ENCODE measurements at places on chromosomes 1 and 21.
A peak's percentile ranks its signal among the peaks of the same experiment; 100 is the strongest.

DNA sequence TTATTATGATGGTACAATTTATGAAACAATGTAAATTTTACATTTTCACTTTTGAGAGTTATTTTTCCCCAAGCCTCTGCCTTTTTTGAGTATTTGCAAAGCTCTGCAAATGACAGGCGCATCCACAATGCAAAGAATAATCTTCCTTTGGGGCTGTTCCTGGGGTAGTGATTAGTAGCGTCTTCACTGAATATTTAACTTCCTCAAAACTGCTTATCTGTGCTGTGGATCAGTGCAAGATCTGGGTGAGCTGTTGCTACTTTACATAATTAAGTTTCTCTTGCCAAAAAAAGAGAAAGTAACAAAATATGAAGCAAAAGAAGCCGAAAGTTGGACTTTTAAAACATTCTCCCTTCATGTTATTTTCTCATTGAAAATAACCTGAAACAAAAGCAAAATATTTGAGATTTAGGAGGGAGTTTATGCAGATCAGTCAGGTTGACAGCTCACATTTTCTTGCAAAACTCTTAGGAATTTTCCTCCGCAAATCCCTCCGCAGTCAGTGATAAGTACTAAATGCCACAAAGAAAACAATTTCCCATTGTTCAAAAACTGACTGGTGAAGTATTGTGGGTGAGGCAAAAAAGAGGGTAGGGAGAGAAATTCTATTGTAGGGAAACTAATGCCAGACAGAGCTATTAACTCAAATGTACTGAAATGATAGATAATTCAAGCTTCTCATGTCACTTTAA lies 276.4 kb upstream of the B3GALT2 start:
- DNase-seq: no peak

GRCh38 chr21:18902660-18903059 lies 499.1 kb upstream of the TMPRSS15 start:
- DNase-seq: no peak

DNA sequence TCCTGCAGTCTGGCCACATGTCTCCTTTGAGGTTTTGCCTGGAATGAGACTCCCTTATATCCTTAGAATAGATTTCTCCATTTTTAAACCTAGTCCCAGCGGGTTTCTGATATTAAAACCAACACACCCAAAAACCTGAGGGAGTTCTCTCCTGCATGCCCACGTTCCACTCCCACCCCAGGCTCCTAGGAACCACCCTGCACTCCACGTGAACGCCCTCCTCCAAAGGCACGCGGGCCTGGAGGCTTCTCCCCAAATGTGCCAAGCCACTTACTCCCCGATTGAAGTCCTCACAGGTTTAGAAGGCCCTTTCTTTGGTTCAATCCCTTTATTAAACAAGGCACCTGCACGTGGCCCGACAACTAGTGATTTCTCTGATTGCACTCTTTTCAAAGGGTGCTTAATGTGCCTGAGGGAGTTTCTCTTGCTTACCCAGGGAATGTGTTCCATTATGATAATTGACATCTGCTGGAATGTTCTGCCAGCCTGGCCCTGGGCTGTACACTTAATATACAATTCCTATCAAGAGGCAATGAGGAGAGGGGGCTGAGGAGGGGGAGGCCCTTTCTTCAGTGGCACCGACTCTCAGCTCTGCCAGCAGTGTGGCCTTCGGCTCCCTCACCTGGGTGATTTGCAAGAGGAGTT lies 104.3 kb upstream of the ADAR start:
- no peak for DNase-seq

DNA sequence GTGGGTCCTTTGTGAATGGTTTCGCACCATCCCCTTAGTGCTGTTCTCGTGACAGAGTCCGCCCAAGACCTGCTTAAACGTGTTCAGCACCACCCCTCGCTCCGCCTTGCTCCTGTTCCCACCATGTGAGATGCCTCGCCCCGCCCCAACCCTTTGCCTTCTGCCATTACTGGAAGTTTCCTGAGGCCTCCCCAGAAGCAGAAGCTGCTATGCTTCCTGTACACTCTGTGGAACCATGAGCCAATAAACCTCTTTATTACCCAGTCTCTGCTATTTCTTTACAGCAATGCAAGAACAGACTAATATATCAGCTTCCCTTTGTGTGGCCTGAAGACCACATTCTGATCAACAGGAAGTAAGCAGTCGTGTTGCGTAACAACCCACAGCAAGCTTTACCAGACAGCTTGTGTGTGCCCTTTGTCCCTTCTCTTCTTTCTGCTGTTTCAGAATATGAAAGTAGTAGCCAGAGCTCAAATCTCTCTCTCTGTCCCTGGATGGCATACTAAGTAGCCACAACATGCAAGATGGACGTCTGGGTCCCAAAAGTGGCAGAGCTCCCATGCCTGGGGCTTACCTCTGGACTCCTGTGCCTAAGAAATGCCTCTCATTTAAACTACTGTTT lies 14.1 kb downstream of the HENMT1 start:
- no peak for DNase-seq

DNA sequence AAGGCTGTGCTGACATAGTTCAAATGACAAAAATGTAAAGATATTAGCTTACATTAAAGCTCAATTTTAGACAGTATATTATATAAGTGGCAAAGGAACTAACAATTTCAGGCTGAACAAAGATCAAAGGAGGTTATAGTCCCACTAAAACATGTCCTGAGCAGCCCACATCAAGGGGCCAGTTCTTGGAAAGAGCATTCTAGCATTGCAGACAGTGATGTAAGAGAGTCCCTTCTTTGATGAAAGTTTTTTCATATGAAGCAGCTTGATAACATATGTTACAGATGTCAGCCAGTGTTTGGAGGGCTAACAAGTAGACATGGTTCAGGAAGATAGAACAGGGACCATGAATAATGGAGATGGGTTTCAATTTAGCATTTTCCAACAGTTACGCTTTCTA lies 301.7 kb downstream of the NTNG1 start:
- DNase-seq: no peak

DNA sequence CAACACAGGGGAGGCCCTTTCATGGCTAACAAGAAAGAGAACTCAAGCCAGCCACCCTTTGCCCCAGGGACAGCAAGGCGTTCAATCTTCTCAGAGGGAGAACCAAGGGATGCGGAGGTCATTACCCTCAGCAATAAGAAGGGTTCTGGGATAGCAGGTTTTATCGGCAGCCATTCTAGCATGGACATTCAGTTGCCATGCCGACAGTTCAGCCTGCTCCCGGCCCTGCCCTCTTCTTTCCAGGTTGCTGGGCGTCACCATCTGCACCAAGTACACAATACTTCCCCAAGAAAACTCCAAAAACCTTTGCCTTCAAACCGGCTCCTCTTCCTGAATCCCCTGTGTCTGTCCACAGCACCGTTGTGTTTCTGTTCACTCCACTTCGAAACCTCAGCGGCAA lies 47.1 kb downstream of the SYT2 start:
- no peak for DNase-seq

- DNase-seq: no peak
Measured at GRCh38 chr1:173863224-173864161, 4.3 kb downstream of the GAS5 start.

DNA sequence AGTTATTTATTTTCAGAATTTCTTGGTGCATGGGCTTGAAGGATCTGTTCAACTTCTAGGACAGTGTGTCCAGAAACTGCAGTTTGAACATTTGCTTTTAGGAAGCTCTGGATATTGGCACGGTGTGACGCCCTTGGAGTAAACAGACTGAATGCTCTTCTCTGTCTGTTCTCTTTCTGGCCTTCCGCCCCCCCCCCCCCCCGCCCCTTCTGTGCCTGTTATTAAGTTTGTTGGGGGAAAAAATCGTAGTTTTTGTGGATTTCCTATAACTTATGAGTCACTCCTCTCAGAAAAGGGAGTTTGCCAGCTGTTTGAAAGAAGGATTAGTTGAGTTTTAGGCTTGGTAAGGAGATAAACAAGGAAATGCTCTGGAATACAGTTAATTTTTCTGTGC lies 1.2 kb downstream of the KCTD3 start:
- no peak for DNase-seq

- DNase-seq: no peak
Measured at GRCh38 chr1:218384581-218384993, 39.5 kb downstream of the TGFB2 start.

DNA sequence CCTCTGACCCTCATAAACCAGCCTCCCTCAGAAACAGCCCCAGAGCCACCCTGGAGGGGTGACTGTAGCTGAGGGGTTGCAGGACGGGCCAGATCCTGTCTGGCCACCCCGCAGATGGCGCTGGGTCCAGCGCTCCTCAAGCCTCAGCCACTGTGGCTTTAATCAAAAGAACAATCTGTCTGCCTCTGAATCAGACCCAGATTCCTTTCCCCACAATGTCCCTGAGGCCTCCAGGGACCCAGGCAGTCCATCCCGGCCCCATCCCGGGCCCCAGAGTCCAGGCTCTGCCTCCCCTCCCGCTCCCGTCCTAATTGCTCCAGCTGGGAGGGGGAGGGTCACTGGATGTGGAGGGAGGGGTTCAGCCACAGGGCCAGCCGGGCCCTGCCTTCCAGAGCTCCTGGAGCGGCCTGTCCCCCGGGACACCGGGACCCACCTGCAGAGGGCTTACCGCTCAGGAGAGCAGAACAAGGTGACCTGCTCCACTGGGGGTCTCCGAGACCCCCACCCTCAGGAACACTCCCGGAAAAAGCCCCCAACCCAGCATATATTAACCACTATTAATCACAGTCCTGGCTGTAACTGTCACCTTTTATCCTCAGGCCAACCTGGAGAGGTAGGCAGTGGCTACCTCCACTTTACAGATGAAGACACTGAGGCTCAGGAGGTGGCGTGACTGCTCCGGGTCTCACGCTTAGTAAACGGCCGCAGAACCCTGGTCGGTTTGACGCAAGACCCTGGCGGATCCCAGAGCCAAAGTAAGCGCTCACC lies 836 bp upstream of the FBLIM1 start:
- no peak for DNase-seq

- DNase-seq: no peak
Measured at GRCh38 chr1:34929497-34929852, at the start of gene DLGAP3. TSS of gene DLGAP3 (minus strand) at chr1:34929650. CDS start at chr1:34905383, 24,267 bp downstream.

- peak; percentile 97 for DNase-seq
Measured at GRCh38 chr1:205301205-205301821, 20.2 kb downstream of the NUAK2 start.

DNA sequence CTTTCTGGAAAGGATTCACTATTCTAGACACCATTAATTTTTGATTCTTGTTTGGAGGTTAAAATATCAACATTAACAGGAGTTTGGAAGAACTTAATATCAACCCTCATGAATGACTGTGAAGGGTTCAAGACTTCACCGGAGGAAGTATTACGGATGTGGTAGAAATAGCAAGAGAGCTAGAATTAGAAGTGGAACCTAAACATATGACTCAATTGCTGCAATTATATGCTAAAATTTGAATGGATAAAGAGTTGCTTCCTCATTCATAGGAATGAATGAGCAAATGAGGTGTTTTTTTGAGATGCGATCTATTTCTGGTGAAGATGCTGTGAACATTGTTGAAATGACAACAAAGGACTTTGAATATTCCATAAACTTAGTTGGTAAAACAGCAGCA lies 77.9 kb upstream of the TNFSF4 start:
- DNase-seq: no peak

DNA sequence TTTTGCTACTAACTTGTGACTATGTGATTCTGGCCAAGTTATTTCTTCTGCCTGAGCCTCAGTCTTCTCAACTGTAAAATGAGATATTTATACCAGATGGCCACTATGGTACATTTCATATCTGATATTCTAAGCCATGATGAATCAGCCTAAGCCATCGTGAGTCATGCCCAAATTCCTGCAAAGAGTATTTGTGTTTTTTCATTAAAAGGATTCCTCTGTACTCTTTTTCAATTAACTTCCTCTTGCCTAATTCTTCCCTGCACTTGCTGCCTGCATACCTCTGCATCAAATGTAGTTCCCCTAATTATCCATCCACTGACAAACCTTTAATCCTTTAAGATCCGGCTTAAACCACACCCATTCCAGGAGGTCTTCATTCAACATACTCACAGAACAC lies 575.1 kb upstream of the BEND5 start:
- DNase-seq: no peak

DNA sequence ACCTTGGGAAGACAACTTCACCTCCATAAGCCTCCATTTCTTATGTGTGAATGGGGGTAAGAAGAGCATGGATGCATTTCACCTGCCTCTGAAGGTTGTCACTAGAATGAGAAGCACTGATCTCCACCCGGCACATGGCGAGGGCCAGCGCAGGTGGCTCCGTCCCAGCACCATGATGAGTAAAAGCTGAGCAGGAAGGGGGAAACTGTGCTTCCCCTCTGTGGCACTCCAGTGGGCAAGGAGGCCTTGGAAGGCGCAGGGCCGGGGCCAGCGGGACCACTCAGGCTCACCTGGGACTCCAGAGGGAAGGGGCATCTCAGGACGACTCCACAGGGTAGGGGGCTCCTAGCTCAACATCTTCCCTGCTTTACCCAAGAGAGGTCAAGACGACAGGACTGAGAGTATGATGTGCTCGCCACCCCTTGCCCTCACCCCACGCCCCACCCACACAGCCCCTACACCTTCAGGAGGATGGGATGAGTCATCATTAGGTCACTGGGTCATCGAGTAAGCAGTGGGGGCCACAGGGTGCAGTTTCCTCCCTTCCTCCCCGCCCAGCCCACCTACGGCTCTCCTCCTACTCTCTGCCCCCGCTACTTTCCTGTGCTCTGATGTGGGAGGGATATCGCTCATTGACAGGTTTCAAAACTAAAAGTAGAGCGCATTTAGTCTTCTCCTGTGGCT lies 112.1 kb downstream of the HIVEP3 start:
- no peak for DNase-seq

GRCh38 chr21:26098772-26099397 lies 71.7 kb downstream of the APP start:
- no peak for DNase-seq

DNA sequence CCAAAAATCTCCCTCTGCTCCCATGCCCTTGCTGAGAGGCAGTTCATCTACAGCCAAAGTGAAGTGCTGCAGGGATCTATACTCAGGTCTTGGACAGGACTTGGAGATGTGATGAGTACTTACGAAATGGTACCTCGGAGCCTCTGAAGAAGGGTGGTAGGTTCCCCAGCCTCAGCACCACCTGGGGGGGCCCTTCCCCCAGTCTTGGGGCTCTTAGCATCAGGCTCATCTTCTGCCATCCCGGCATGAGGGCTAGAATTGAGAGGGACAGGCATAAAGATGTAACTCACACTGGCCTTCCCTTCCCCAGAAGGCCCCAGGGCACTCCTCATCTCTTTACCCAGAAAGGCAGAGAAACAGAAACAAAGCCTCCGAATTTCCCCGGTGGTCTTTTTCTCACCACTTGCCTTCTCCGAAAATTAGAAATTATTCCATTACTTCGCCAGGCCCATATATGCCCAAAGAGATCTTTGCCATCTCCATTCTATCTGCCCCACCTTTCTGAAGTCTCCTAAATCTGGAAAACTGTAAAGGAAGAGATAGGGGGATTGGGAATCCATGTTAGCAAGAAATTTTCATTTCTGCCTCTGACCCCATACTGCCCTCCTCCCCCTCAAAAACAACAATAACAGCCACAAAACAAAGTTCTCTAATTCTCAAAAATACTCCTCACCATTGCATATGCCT lies 827 bp downstream of the RFX5 start:
- DNase-seq: no peak

GRCh38 chr1:41573194-41573593 lies 88.7 kb upstream of the EDN2 start:
- no peak for DNase-seq

- DNase-seq: no peak
Measured at GRCh38 chr1:178397678-178398077, 99.1 kb downstream of the CLEC20A start.

GRCh38 chr1:64956733-64957441 lies 9.5 kb downstream of the JAK1 start:
- DNase-seq: no peak
